ENCODE measurements at places on chromosomes 11 and 22.

- DNase-seq = no peak
Observed at GRCh38 chr11:63536669-63537292, at the start of gene PLAAT4. Gene PLAAT4, plus strand, starts transcription at chr11:63536808. Its CDS starts 61 bp downstream, at chr11:63536869.

- no peak for DNase-seq
Observed at GRCh38 chr11:106986673-106987072, 31.6 kb downstream of the GUCY1A2 start.

DNA sequence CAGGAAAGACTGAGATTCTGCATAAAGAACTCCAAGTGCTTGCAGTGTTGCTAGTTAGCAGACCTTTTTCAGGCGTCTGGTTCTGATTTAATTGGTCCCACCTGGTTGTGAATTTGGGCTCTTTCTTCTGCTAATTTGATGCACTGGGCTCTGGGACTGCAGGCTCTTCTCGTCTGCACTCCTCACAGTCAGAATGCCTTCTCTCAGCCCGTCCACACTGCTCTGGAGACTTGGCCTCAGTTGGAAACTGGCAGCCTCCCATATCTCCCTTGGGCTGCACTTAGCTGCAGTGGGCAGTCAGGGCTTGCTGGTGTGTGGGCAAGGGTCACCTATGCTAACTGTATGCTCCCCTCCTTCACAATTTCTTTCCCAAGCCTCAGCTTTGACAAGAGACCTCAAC is 1.5 kb downstream of the TRIM6 start:
- no peak for DNase-seq

DNA sequence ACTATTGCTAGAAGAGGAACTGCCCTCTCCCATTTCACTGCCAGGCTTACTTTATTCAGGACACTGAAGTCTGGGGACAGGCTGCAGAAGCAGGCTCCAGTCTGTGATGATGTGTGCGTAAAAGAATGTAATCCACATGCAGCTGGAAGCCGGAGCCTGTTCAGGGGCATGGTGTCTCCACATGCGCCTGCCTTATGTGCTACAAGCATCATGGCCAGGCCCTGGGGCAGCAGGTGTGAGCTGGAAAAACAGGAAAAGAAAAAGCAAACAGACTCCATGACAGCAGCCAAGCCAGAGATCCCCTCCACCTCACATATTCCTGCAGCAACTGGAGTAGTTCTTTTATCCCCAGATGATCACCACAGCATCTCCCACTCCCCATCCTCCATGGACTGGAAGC is 33.4 kb downstream of the ARFGAP2 start:
- no peak for DNase-seq

- DNase-seq = no peak
Observed at GRCh38 chr11:6548121-6548520, 51.0 kb downstream of the DNHD1 start.

GRCh38 chr11:12238420-12238819 is 128.0 kb downstream of the MICAL2 start:
- DNase-seq = no peak

DNA sequence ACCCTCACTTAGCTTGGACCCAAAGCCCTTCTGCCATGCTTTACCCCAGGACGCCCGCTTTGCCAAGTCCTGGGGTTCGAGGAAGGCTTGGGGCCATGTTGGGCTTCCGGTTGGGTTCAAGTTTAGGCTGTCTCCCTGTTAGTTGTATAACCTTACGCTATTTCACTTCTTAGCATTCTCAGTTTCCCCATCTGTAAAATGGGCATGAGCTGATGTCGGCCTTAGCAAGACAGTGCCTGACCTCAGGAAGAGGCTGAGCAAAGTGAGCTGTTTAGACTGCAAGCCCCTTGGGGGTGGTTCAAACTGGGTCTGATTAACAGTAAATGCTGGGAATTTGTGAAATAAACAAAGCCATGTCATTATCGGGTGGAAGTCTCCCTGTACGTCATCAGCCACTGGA is 3.2 kb upstream of the FGF4 start:
- DNase-seq = no peak

DNA sequence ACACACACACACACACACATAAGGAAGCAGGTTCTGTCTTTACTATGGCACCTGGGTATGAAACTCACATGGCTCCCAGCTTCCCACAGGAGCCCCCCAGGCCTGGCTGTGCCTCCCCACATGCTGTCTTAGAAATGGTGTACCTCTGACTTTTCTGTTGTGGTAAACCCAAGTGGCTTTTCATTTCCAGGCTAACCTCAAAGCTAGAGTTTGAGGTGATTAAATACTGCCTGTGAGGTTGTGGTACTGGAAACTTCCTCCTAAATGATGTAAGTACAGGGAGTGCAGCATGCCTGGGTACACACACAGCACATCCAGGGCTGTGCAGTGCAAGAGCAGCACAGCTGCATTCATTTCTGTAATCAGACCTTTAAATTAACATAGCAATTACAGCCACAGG is 34.4 kb downstream of the ME3 start:
- no peak for DNase-seq

DNA sequence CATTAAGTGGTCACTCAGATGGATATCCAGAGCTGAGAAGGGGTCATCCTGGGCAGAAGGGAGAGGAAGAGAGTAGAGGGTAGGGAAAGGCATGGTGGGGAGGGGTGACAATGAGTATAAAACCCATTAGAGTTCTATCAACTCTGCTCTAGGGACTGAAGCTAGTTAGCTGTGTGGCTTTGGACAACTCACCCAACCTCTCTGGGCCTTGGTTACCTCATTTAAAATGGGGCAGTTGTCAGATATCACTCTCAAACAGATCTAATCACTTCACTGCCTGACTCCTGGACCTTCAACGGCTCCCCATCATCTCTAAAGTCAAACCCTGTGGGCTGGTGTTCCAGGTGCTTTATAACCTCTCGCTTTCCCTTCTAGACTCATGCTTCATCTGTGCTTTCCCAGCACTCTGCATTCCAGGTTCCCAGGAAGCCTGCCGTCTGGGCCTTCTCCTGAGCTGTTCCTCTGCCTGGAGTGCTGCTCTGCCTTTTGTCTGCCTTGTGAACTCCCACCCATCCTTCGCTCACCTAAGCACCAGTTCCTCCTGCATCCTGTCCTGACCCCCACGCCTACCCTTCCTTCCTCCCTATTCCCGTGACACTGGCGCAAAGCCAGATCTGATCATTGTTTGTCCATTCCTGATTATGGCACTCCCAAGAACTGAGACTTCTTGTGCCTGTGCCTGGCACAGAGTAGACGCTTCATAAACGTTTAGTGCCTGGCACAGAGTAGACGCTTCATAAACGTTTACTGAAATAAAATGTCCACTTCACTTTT is 22.3 kb upstream of the KCNJ11 start:
- DNase-seq = no peak

- no peak for DNase-seq
Observed at GRCh38 chr11:104073950-104074705, 37.7 kb downstream of the DDI1 start.

GRCh38 chr11:61109671-61110070 is 7.4 kb downstream of the CD5 start:
- DNase-seq = no peak

DNA sequence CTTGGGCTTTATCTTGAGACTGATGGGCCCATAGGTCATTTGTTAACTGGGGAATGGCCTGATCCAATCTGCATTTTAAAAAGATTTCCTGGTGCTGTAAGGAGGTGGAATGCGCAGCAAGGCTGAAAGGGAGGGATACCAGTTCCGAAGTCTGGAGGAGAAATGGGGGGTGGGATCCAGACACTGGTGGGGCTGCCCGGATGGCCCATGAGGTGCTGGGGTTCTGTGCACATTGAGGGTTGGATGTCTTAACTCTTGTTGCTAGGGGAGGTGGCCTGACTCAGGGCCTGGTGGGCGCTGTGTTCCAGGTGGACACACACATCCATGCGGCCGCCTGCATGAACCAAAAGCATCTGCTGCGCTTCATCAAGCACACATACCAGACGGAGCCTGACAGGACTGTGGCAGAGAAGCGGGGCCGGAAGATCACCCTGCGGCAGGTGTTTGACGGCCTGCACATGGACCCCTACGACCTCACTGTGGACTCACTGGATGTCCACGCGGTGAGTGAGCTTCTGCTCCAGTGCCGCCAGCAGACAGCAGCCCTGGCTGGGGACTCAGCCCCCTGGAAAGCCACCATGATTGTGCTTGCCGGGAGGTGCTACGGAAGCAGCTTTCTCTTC is 38.1 kb downstream of the AMPD3 start:
- DNase-seq = no peak

GRCh38 chr22:46090631-46091201 is 59.6 kb upstream of the PPARA start:
- DNase-seq = no peak

- no peak for DNase-seq
Observed at GRCh38 chr11:61961570-61962212, 5.7 kb downstream of the FTH1 start.

DNA sequence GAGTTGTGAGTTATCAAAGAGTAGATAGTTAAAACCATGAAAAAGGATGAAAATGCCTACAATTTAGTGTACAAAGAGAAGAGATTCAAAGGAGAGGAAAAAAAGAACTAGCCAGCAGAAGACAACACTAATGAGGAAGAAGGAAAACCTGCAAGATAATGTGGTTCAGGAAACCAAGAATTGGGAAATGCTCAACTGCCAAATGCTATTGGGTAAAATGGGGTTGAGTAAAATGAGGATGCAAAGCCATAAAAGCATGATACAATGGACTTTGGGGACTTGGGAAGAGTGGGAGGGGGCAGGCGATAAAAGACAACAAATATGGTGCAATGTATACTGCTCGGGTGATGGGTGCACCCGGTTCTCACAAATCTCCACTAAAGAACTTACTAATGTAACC is 7.6 kb upstream of the OR52K2 start:
- no peak for DNase-seq

DNA sequence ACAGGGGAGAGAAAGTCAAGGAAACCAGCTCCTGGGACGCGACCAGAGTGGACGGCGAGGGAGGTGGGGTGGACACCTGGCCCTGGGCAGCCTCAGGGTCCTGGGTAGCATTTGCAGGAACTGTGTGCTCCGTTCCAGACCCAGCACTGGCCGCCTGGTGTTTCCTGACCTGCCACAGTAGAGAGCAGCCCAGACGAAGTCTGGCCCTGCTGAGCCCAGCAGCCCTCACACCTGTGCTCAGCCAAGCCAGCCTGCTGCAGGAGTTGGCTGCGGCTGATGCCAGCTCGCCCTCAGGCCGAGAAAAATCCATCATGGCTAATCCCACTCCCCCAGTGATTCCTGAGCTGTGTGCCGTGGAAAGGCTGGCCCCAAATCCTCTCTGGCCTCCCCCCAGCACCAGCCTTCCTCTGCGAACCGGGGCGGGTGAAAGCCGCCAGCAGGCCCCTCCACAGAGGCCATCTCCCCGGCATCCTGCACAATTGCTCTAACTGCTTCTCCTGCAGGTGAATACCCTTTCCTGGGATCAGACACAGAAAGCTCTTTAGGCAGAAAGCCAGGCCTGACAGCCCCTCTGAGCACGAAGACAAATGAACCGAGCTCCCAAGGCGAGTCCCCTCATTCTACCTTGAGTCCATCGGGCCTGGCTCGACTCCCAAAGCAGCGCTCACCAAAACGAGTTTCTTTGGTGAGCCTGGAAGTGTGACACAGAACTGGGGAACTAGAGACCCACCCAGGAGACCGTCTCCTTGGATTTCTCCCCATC is 88.6 kb downstream of the RTL6 start:
- DNase-seq = no peak

GRCh38 chr11:33617672-33618350 is 82.8 kb downstream of the C11orf91 start:
- no peak for DNase-seq

DNA sequence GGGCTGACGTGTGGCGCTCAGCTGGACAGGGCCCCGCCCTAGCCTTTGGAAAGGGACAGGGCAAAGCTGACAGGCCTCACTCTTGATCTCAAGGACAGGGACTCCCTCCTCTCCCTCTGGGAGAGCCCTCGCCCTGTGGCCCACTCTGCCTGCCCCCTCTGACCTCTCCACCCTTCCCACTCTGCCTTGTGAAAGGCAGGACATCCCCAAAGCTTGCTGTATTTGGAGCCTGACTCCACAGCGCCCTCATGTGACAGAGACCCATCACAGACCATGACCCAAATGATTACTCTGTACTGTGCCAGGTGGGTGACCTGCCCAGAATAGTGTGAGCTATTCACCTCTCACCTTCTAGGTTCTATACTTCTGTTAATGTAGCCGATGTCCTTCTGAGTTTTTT is 18.8 kb downstream of the P2RY2 start:
- DNase-seq = no peak

DNA sequence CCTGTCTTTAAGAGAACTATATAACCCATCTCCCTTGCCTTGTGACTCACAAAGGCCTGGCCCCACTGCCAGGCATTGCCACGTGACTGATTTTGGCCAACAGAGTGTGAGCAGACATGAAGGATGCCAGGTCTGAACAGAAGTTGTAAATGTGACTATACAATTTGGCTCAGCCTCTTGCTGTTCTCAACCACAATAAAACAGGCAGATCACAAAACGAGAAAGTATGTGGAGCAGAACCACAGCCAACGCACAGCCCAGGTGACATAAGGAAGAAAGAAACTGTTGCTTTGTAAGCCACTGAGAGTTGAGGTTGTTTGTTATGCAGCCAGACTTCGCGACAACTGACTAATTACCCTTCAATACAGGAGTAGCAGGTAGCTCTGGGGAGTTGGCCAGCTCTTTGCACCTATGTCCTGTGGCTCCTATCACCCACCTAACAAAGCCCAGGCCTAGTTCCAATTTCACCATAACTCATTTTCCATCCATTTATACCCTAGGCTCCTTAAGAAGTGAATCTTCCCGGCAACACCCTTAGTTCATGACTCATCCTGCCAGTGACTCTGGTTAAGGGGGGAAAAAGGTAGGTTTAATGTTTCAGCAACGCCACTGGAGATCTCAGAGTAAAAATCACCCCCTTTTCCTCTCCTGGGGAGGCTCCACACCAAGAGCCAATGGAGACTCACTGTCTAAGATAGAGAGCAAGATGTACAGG is 53.7 kb downstream of the GALNT18 start:
- no peak for DNase-seq

GRCh38 chr11:62466444-62466843 is 47.6 kb downstream of the SCGB1A1 start:
- no peak for DNase-seq

DNA sequence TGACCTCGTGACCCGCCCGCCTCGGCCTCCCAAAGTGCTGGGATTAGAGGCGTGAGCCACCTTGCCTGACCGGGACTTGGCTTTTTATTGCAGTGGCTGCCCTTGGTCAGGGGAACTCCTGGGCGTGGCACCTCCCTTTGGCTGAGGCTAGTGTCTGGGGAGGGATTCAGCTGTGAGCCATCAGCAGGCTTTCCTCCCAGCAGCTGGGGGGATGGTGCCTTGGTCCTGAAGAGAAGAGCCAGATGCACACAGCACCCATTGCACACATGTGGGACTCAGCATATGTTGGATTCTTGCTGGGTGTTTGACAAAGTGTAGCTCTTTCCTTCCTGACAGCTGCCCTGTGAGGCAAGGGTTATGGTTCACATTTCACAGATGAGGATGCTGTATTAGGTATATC is 8.4 kb downstream of the CYTH4 start:
- DNase-seq = no peak
